Muscle of leg (tissue), 16 donors: ENCODE measurements at places on chromosomes 3 and 15. TPM values are rescaled to one million over a fixed set of nuclear protein-coding genes. Genes with fewer than 3 reads are reported as not detected.

DNA sequence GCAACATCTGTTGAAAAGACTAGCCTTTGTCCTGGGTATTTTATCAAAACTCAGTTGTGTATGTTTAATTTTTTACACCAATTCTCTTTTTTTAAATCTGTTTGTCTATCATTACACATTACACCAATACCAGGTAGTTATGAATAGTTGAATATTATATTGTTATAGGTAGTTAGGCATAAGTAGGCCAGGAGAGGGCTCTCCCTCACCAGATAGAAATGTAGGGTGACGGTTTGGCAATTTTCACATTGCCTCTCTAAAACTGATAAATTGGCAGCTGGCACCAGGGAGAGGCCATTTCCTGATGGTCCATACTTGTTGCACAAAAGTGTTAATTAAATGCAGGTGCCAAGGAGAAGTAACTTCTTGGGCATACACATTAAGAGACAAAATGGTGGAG lies 483.1 kb upstream of the EPHA6 start:
- no peak for DNase-seq

DNA sequence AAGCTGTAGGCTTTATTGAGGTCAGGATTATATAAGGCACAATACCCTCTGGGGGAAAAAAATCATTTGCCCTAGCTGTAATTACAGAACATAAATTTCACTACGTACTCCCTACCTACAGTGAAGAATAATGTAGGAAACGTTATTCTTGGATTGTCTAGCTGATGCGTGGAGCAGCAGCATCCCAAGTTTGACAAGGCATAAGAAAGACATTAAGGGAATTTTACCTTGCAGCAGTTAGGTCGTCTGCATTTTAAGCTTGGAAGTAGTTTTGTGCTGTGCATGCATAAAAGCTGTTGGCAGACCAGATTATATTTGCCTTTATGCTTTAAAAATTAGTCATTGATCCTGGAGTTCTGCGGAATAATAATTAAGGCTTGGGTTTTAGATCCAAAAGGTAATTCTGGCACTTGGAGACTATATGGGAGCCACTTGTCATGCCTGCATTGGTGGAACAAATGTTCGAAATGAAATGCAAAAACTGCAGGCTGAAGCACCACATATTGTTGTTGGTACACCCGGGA lies 2.2 kb downstream of the EIF4A2 start:
- no peak for DNase-seq

ALS2CL gene
- 6.4 TPM for polyA plus RNA-seq

DNA sequence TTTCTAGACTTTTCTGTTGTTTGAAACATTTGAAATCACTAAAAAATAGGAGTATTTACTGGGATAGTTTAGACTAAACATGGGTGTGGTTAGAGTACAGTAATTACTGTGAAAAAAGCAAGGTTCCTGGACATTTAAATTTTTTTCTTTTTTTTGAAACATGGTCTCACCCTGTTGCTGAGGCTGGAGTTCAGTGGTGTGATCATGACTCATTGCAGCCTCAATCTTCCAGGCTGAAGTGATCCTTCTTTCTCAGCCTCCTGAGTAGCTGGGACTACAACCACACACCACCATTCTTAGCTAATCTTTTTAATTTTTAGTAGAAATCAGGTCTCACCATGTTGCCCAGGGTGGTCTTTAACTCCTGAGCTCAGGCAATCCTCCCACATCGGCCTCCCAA lies 20.4 kb upstream of the CELF6 start:
- no peak for DNase-seq

GRCh38 chr3:20185331-20185678 lies 701 bp downstream of the SGO1 start:
- peak; percentile 22 for DNase-seq

GRCh38 chr3:111972891-111973290 lies 5.9 kb upstream of the ABHD10 start:
- DNase-seq: no peak

SLC2A2 gene
- not detected for polyA plus RNA-seq

PROS1 gene
- 26.8 TPM for polyA plus RNA-seq

- DNase-seq: peak; percentile 55
Measured at GRCh38 chr3:123449102-123449996, 459 bp upstream of the ADCY5 start.

- peak; percentile 99 for DNase-seq
Measured at GRCh38 chr3:117628823-117629291, 919.3 kb downstream of the TUSC7 start.

ANKRD34C gene
- not detected for polyA plus RNA-seq

DNA sequence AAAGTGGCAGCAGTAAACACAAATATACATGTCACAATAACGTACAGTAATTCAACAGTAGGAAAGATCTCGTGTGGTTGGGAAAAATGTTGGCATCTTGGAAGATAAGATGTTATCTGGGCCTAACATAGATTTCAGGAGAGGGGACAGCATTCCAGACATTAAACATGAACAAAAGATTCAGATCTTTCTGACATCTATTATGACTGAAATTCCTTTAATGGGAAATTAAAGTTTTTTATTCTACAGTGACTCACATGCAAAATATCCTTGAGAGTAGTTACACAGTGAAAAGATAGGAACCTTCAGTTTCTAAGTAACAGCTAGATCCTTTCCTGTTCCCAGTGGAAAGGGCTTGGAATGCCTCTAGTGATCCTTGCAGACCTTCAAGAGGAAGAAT lies 9.2 kb downstream of the NDUFB5 start:
- no peak for DNase-seq

- no peak for DNase-seq
Measured at GRCh38 chr15:96051598-96051997, 278.9 kb upstream of the NR2F2 start.

DNA sequence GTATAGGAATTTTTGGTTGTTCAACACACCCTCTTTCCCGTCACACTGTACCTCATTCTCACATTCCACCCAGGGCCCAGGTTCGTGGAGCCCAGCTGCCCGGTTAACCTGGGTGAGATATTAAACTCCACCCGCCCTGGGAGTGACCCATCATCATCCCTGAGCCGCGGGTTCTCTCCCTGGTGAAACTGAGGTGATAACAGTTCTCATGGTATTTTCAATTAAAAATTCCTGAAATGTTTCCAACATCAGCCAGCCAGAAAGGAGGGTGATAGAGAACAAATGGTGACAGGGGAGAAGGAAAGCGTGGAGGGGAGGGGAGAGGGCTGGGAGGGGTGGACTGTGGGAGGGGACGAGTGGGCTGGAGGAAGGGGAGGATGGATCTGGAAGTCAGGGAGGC lies 148.8 kb downstream of the ALDH1A2 start:
- no peak for DNase-seq

DNA sequence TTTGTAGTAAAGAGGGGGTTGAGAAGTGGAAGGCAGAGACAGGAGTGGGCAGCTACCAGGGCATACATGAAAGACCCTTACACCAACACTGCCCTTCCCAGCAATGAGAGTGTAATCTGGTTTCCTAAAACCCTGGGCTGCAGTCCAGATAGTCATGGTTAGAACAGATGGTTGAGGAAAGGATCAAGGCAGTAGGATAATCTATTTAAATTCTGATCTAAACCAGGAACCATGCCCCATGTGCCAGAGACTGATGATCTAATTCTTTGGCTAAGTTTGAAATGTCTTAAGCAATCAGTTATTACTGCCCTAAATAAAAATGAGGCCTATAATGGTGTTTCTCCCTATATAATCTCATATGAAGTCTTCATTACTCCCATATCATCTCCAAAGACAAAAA lies 59.6 kb downstream of the PRTG start:
- DNase-seq: no peak

- DNase-seq: no peak
Measured at GRCh38 chr3:169825316-169825715, 12.6 kb upstream of the LRRC34 start.

- DNase-seq: no peak
Measured at GRCh38 chr3:53668872-53669271, 174.5 kb downstream of the CACNA1D start.

GRCh38 chr15:73946795-73947370 lies 20.6 kb downstream of the LOXL1 start:
- no peak for DNase-seq

DNA sequence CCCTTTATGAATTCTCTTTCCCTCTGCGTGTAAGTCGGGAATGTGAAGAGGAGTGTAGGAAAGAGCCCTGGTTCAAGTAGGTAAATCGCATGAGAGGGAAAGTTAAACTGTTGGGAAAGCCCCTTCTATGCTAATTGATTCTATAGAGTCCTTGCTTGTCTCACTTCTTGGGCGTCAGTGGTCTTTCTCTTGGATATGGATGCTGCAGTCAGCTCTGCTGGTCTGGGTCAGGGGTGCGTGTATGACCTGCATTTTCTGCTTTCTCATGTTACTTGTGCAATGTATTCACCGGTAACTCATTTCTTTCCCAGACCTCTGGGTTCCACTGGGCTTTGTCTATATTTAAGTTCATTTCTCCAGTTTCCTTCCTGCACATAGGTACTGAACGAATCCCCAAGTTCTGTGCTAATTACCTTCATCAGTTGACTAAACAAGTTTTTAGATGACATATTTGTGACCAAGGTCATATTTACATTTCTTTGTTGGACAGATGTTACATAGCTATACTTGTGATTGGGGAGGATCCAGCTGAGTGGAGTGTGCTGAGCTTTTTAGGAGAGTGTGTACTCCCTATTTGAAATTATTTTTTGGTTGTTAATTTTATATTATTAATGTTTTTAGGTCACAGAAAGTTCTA lies 1.4 kb downstream of the SETD5 start:
- DNase-seq: peak; percentile 63

OIP5 gene
- polyA plus RNA-seq: 4.1 TPM

DNA sequence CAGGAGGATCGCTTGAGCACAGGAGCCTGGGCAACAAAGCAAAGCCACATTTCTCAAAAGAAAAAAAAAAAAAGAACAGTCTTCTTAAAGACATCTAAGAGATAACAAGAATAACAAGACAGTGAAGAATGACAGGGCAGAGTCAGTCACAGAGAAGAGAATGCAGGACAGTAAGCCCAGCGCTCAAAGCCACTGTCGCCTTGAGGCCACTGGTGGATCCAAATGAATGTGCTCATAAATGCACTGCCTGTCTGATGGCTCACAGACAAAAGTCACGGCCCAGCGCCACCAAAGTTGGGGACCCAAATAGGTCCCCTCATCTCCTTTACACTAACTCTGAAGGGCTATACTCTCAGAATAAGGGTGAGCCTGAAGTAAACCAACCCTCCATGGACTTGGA lies 52.3 kb downstream of the FAM174B start:
- no peak for DNase-seq

DNA sequence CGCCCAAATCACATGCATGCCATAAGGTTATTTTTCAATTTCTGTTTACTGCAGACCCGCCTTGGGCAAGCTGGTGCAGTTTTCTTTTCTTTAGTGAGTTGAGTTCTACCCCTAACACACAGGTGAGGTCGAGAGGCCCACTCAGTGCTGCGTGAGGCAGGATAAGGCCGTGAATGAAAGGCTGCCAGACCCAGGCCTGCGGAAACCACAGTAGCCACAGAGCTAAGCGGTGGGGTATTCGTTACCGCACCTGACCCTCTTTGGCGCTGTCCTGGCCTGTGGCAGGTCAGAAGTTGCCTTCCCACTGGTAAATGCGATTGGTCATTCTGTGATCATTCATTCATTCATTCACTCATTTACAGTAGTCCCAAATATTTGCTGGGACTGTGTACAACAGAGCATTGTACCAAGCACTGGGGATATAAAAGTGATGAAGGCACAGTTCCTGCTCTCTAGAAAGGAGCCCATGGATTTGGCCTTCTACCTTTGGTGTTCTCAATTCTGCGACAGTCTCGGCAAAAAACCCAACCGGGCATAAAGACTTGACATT lies 144.8 kb downstream of the XXYLT1 start:
- no peak for DNase-seq

GRCh38 chr15:43253431-43254403 lies 13.0 kb downstream of the TGM5 start:
- DNase-seq: peak; percentile 30

GPR27 gene
- 4.1 TPM for polyA plus RNA-seq

DNA sequence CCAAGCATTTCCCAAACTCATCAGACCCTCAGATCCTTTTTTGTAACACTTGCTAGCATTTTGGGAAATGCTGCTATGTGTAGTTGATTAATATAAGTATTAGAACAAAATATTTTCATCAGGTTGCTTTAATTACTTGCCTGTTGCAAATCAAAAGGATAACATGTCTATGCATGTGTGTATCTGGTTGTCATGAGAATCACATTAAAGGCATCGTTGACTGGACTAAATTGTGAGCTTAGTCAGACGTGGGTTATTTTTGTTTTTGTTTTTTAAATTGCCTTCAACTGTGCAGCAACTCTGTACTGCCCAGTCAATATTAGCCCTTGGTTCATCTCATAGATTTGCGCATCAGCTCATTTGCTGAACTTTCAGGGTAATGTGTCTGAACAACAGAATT lies 81.6 kb downstream of the SLMAP start:
- DNase-seq: no peak

DNA sequence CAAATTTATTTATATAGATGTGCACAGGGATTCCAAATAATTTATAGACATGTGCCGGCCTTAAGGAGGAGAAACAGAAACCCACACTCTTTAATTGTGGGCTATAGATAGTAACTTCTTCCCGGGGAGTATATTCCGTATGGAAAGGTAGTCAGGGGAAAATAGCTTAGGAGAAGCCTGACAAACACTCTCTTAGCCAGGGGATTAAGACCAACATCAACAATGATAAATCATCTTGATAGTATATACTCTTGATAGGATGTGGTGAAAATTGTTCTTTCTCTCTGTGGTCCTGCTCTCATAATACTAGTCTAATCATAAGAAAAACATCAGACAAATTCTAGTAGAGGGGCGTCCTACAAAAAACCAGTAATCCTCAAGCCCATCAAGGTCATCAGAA lies 8.2 kb upstream of the BCL6 start:
- DNase-seq: no peak

GRCh38 chr15:99435113-99435695 lies 130.6 kb upstream of the MEF2A start:
- DNase-seq: no peak

DNA sequence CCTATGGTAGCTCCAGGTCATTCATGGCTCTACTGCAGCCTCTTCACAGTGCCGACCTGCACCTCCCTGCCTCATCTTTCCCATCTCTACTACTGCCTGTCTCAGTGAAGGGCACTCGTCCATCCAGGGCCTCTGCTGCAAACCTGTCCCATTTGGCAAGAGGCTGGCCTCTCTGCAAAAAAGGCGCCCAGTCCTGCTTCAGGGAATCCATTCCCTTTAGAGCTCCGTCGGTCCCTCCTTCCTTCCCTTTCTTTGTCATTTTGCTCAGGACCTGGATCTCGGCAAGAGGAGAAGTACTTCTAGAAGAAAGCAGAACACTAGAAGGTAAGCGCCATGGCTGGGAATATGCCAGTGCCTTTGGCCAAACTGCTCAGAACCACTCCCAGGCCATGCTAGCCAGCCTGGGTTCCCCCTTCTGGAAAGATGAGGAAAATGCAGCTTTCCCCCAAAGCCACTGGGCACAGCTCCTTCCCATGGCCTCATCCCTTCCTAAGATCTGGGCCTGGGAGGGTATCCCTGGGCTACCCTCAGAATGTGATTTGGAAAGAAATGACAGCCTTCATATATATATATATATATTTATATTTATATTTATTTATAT lies 6.4 kb upstream of the ISL2 start:
- no peak for DNase-seq

BFSP2 gene
- polyA plus RNA-seq: not detected

GRCh38 chr3:126685493-126685892 lies 18.5 kb upstream of the CHCHD6 start:
- DNase-seq: no peak

BTLA gene
- polyA plus RNA-seq: 0.24 TPM

- DNase-seq: no peak
Measured at GRCh38 chr3:140319739-140320138, 358.1 kb upstream of the TRIM42 start.
